ENCODE measurements at places on chromosomes 11 and 22. TPM values are rescaled to one million over a fixed set of nuclear protein-coding genes. Genes with fewer than 3 reads are reported as not detected.

Gene DDX25
- not detected for total RNA-seq

Gene KRTAP5-7
- total RNA-seq: not detected

Gene TREH
- not detected for total RNA-seq

Gene C11orf71
- 9.9 TPM for total RNA-seq

Gene FXYD2
- total RNA-seq: 1.6 TPM

Gene KDELR3
- total RNA-seq: 18.2 TPM

Gene IL17REL
- total RNA-seq: not detected

Gene LSP1
- total RNA-seq: 35.1 TPM

Gene TRIM6
- 0.46 TPM for total RNA-seq

- no peak for DNase-seq
Measured at GRCh38 chr11:103648054-103648453, 388.4 kb upstream of the DDI1 start.

GRCh38 chr11:100182927-100183326 lies 504.2 kb upstream of the ARHGAP42 start:
- DNase-seq: no peak

GRCh38 chr11:3644817-3645235 lies at the start of gene ART1:
ART1 (plus strand) TSS chr11:3645128; CDS start chr11:3659214, 14,086 bp downstream.
- DNase-seq: no peak

DNA sequence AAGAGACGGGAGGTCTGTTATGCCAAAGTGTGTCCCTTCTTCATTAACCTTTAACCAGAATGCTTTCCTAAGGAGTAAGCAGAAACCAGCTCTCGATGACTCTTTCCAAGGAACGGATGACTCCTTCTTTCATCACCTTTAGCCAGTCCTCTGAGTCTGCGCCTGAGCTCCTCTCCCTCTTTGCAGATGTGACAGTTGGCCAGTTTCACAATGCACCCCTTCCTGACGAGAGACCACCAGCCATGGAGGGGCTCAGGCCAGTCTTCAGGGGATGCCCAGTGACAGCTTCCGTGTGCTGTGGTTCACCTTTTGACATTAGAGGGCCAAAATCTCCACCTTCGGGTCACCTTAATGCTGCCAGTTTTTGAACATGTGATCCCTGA lies 826.1 kb downstream of the TBC1D22A start:
- DNase-seq: peak; percentile 36

GRCh38 chr22:16847271-16847670 lies 22.1 kb upstream of the XKR3 start:
- no peak for DNase-seq

GRCh38 chr11:124101737-124102136 lies 13.5 kb upstream of the VWA5A start:
- DNase-seq: no peak

GRCh38 chr11:62895501-62895900 lies 14.8 kb downstream of the SLC3A2 start:
- DNase-seq: no peak

DNA sequence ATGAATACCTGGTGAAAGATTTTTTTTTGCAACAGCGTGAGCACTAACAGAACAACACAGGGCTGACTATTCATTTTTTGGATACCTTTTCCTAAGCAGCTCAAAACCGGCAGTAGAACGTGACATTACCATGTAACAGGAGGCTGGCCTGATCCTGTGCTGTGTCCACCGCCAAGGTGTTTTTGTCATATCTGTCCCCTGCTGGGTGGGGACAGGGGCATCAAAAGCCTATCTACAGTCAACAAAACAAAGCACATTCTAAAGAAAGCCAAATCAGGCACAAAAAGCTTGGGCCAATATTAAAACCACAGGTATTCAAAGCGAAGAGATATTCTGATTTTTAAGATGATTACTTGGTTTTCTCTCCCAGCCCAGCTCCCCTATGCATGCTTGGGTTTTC lies 151.2 kb downstream of the LRRC4C start:
- DNase-seq: no peak

DNA sequence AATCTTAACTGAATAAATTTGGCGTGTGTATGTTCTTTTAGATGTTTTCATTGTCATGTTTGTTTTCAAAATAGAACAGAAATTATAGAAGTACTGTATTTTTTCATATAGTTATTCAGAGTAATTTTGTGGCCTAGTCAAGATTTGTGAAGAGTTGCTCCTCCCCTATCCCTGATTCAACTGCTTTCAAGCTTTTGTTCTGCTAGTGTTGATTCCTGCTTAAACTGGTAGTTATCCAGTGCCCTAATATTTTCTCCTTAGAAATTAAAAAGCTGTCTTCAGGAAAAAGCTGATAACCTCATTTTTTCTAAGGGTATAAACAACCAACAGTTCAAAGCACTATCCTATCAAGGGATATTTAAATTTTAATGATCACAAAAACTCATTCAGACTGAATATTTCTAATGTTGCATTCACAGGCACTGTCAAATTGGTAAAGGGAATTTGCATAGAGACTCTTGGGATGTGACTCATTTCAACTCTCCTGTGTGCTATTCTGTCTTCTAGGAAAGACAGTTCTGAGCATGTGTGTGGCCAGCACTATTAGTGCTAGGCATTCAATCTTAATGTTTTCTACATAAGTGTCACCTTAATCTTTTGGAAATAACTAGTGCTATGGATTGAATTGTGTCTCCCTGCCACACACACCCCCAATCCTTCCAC lies 1776.0 kb downstream of the LRRC4C start:
- no peak for DNase-seq

DNA sequence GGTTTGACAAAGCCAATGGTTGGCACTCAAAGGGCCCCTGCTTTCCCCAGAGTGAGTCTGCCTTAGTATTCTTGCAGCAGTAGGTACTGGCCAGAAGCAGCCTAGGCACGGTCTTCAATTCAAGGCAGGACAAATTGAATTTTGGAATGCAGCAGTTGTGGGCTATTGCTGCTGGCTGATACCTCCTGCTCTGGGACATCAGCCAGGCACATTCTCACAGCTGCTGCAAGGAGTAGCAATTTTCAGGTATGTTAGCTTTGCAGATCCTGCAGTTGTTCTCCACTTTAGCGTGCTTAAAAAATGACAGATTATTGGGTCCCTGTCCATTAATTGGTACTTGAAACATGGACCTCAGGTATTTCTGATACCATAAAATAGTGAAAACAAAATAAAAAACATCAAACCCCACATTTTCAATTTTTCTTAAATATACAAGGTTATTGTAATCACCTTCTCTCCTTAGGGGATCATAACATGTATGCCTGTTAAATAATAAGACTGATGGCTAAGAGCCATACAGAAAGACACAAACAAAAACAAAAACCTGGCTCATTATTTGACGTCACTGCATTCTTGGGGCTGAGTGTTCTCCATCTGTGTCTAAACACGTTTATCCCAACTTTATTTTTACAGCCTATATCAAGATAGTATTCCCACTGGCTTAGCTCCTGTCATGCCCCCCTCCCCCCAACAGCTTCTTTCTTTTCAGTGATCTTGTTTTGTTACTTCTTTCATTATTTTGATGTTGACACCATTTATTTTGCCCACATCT lies 85.1 kb upstream of the CARD18 start:
- no peak for DNase-seq

GRCh38 chr22:30564761-30565119 lies 9.7 kb downstream of the GAL3ST1 start:
- DNase-seq: no peak

DNA sequence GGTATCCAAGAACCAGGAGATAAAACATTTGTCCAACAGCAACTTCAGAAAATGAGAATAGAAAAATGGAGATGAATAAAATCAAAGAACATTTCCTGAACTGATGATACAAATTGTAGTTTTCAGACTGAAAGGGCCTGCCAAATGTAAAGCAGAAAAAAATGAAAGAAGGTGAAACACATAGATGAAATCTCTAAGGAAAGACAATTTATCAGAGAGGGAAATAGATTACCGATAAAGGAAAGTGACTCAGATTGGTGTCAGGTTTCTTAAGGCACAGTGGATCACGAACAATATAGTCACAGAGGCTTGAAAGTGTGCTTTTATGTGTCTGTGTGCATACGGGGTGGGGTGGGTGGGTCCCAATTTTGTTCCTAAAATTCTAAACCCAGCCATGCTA lies 4.1 kb upstream of the STT3A start:
- DNase-seq: no peak

GRCh38 chr11:11940551-11940950 lies 67.9 kb downstream of the DKK3 start:
- DNase-seq: no peak

- no peak for DNase-seq
Measured at GRCh38 chr22:20422271-20423007, 15.2 kb downstream of the SCARF2 start.

DNA sequence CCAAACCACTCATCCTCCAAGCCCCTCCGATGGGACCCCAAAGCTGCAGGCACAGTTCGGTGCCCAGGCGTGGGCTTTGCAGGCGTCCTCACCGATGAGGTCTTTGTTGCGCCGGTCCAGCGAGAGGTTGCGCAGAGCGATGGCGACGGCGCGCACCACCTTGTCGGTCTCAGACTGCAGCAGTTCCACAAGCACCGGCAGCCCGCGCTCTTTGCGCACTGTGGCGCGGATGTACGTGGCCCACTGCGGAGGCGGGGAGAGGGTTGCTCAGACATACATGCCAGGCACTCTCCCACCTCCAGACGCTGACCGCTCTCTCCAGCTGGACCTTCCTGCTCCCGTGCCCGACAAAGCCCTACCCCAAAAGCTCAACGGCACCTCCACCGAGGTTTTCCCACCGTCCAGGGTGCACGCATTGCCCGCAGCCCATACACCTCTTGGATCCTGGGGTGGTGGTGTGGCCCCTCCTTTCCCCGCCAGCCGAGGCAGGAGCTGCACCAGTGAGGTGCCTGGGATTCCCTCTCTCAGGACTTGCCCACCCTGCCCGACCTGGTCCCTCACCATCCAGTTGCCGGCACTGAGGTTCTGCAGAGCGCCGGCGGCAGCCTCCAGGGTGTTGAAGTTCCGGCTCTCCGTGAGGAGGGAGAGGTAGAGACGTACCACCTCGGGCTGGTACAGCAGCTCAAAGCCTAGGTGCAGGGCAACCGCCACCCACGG lies 32.1 kb upstream of the TXNRD2 start:
- no peak for DNase-seq

- no peak for DNase-seq
Measured at GRCh38 chr11:19526119-19526518, 186.5 kb upstream of the NAV2 start.

- DNase-seq: no peak
Measured at GRCh38 chr11:8011981-8012444, 24.9 kb downstream of the EIF3F start.

GRCh38 chr11:111841370-111842053 lies 29.9 kb downstream of the ALG9 start:
- DNase-seq: peak; percentile 89

DNA sequence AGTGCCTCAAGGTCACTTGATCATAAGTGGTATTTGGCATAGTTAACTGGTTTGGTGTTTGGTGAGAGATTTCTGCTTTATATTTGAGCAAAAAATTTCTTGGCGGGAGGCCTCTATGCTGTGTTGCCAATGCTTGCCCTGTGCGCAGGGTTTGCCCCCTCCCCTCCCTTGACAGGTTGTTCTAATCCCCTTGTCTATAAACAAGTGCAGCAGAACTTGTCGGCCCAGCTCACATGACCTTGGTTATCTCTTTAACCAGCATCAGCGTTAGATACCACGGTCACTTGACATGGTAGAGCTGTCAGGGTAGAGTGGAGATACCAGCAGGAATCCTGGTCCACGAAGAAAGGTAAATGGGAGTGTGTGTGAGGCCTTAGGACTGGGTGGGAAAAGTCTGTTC lies 35.6 kb downstream of the MARK2 start:
- DNase-seq: no peak

DNA sequence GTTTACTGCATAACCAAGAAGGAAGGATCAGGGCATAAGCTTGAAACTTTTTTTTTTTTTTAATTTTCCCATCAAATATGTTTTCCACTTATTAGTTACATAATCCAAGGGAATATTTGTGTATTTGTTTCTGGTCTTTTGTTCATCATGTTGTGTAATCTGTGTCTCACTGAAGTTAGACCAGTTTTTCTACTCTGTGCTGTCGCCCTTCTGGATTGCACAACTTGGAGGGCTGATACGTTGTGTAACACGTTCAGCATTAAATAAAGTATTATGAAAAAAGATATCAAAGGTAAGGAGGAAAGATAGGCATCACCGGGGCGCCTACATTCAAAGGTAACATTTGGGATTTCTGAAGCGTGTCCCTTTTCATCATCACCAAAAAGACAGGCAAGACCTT lies 3.3 kb upstream of the E2F8 start:
- no peak for DNase-seq

DNA sequence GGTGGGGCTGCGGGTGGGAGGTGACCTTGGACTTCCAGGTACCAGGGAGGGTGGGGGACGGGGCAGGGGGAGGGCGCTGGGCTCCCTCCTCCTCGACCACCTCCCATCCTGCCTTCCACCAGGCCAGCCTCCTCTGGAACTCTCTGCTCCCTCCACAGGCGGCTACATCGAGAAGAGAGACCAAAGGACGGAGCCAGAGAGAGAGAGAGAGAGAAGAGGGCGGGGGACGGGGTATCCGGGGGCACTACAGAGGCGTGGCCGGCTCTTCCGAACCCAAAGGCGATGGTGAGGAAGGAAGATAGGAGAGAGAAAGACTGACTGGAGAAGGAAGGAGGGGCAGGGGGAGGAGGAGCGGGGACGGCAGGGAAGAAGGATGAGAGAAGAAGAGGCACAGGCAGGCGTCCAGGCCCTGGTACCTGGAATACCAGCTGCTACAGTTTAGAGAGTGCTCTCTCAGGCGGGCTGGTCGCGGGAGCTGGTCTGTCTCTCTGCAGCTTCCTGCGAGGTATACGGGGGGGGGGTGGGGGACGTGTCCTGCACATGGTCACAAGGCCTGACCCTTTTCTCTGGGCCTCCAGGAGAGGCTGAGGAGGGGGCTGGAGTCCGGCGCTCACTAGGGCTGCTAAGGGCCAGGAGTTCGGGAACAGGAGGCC lies 38.0 kb downstream of the IGSF9B start:
- no peak for DNase-seq

DNA sequence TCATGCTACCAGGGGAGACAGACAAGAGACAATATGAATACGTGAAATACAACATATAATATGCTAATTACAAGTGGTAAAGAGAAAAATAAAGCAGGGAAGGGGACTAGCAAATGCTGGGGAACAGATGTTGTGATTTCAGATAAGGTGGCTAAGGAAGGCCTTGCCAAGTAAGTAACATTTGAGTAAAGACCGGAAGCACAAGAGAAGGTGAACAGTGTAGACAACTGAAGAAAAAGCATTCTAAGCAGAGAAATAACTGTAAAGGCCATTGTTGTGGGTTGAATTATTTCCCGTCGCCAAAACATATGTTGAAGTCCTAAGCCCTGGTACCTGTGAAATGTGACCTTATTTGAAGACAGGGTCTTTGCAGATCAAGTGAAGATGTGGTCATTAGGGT lies 63.7 kb upstream of the EED start:
- DNase-seq: no peak

GRCh38 chr11:77449060-77449521 lies 24.8 kb downstream of the PAK1 start:
- no peak for DNase-seq
